ENCODE measurements at places on chromosomes 4 and X.

GRCh38 chr4:24130637-24131036 is 240.8 kb upstream of the PPARGC1A start:
- DNase-seq: no peak

- peak; percentile 84 for DNase-seq
Observed at GRCh38 chr4:127965803-127966175, 583 bp downstream of the ABHD18 start.

DNA sequence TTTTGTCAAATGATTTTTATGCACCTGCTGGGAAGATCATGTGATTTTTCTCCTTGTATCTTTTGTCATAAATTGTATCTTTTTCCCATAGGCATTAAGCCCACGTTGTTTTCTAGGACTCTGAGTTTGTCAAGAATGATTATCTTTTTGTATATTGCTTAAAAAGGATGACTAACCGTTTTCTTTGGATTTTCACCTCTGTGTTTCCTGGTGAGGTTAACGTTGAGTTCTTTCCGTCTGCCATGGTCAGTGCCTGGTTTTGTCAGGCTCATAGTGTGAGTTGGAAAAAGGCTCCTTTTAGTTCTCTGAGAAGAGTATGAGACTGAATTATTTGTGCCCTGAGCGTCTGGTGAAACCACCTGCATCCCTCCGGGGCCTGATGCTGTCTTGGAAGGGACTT is 21.9 kb downstream of the PCGF3 start:
- DNase-seq: no peak

DNA sequence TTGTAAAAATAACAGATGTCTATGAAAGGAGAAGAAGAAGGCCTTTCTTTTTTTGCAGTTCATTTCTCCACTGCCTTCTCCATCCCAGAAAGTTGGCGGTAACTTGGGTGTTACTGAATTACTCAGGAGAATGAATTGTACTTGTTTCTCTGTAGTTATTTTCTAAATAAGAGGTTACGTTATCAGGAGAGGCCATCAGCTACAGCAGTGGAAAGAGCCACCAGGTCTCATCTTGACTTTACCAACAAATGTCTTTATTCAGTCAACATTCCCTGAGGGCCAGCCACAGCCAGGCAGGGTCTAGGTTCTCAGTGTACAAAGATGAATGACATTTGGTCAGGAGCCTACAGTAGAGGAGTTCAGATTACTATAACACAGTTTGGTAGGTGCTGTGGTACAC is 8.1 kb downstream of the HADH start:
- DNase-seq: no peak

DNA sequence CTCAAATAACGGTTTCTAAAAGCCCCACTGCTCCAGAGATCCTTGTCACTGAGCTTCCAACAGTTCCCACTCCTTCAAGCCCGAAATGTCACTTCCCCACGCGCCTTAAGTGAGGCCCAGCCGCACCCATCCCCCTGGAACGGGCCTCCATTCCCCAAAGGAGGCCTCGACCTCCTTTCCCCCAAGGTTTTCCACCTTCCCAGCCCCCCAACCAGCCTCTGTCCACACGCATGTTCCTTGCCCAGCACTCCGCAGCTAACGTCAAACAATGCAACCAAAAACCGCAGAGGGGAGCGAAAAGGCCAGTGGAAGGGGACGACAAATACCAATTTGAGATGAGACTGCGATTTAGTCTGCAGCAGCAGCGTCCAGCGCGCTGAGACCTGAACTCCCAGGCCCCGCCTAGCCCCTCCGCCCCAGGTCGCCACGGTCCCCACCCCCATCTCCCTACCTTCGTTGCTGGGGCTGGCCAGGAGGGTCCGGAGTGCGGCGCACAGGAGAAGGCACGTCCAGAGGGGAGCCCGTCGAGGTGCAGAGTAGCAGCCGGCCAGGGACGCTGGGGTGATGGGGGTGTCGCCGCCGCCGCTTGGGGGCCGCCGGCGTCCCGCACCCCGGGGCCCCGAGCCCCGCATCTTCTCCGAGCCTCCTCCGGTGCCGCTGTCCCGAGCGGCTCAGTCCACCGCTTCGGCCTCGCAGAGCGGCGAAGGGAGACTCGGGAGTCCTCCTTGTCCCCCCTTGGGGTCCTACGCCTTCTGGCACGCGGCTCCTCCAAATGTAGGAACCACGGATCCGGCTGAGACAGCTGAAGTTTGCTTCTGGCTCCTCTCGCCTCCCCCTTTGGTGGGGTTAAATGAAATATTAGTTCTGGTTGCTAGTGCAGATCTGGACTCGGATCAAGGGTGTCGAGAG is 924 bp downstream of the EPHA5 start:
- peak; percentile 15 for DNase-seq

GRCh38 chrX:129772796-129773431 is 6.8 kb upstream of the SASH3 start:
- no peak for DNase-seq

- no peak for DNase-seq
Observed at GRCh38 chr4:98352940-98353339, 91.8 kb downstream of the RAP1GDS1 start.

DNA sequence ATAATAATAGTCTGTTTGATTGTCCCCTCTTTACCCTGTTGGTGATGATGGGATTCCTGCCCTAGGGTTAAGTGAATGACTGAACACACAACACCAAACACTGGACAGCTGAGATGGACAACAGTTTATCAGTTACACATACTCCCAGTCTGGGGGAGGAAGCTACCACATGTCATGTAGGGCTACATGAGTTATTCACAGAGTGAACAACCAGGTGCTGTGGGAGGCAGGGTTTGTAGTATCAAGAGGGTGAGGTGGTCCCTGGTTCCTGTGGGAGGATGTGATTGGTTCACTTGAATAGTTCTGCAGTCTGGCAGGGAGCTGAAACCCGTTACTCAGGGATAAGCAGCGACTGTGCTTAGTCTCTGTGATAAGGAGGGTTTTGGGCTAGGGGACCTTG is 88.8 kb upstream of the AP1S2 start:
- DNase-seq: no peak

DNA sequence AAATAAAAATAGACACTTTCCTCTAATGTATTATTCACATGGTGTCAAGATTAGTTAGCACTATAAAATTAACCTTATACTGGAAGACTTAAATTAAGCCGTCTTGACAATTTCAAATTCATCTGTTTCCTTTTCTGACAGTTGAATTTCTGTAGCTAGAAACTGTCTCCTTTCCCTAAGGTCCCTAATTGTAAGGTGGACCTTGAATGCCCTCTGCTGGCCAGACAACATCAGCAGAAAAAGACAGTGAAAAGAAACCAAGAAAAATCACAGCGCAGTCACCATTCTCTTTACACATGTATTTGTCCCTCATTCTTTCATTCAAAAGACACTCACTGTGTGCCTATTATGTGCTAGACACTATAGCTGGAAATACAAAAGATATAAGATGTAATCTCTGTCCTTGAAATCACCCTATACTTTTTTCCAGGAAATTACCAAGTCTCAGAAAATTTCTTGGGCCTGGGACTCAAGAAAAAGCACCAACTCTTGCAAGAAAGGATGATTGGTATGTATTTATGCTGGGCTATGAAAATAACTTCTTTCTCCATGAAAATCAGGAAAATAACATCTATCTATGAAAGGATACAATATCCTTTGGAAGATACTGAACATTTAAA is 32.7 kb upstream of the AMBN start:
- DNase-seq: peak; percentile 81

GRCh38 chrX:72201836-72202536 is 20.4 kb downstream of the PIN4 start:
- no peak for DNase-seq

DNA sequence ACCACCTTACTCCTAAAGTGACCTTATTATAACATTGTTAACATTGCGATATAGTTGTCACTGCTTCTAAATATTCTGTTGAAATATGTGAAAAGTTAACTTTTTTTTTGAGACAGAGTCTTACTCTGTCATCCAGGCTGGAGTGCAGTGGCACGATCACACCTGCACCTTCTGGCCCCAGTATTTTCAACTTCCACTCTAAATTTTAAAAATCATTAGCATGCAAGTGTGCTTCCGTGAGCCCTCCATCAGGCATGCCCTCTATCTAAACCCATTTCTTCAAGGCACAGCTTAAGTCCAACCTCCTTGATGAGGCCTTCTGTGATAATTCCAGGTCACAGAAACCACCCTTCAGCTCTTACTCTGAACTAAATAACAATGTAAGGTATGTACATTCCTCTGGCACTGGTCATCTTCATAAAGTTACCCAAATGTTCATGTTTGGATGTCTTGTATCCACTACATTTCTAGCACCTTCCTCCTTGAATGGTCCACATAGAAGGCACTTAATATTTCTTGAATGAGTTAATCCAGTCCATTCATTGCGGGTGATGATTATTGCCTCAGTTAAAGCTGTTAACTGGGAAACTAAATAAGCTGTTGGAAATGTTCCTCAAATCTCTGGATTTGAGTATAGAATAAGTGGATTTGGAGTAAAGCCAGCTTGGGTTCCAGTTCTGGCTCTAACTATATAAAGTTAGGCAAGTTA is 38.6 kb upstream of the TMEM131L start:
- no peak for DNase-seq

All from NCI-H1417 (cell line).